ENCODE measurements at places on chromosomes 5 and 9.

DNA sequence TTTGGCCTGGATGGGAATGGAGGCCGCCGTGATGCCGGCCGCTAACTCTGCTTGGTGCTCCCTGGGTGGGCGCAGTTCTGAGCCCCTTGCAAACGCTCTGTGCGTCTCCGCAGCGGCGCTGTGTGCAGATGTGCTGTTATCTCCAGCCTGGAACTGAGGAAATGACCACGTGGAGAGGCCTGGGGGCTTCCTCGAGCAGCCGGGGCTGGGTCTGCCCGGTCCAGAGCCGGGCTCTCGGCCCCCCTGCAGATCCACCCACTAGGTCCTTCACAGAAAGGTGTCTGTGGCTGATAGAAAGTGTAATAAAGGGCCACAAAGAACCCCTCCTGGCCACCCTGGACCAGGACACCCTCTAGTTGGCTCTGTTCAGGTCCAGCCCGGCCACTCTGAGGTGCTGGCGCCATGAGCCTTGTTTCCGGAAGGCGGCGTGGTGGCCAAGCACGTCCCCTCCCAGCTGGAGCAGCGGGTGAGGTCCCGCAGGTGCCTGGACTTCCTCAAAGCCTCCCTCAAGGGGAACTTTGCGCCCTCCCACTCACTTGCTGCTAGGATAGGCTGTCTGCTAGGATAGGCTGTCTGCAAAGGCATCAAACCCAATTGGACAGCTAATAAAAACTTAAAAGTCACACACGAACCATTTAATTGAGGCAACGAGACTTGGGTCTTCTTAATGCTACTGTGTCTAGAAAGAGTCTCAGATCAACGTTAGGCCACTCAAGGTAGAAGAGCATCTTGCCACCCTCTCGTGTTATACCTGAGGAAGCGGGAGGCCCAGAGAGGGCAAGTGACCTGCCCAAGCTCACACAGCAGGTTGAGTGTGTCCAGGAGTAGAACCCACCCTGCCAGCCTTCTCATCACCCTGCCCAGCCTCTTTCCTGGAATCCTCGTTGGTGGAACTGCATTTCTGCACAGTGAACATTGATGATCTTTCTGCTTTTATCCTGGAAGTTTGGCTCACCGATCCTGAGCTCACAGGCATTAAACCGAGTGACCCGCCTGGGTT, 109.3 kb upstream of the FCN2 start:
- DNase-seq: no peak

- DNase-seq: no peak
These were observed 401.3 kb downstream of the MTRR start for GRCh38 chr5:8270246-8270645.

GRCh38 chr9:13351778-13352386, 72.4 kb upstream of the MPDZ start:
- no peak for DNase-seq

GRCh38 chr5:124604419-124604818, 142.0 kb downstream of the ZNF608 start:
- no peak for DNase-seq

- no peak for DNase-seq
These were observed 1.4 kb upstream of the KIF12 start for GRCh38 chr9:114100536-114100935.

DNA sequence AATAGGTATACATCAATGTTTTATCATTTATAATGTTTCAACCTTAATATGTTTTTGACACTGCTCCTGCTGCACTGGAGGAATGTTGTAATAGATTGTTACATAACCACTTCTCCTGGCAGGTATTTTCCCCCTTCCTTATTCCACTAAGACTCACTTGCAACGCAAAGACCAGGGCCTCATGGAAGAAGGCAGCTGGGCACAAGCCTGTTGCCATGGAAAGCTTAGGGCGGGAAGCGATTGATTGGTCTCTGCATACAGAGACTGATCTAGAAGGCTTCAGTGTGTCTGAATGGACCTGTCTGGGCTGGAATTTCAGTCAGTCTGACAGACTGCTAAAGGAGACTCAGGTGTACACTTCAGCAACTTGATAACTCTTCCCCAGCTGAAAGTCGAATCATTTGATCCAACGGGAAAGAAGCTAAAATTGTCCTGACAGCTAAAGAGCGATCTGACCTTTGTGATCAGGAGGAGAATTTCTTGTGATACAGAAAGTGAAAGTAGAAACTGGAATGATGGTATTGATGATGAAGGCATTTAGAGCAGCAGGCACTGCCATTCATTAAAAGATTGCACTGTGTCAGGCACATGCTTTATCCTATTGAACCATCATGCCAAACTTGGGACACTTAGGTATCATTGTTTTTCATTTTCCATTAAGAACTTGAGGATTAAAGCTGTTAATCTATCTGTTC, 65.1 kb downstream of the GRIA1 start:
- no peak for DNase-seq
